Activated naive CD4-positive, alpha-beta T cell treated with anti-CD3 and anti-CD28 coated beads, Interleukin-2, amount 50 U/mL, for 72 hours (primary cell): ENCODE measurements at places on chromosomes 5 and 9. TPM values are rescaled to one million over a fixed set of nuclear protein-coding genes. Genes with fewer than 3 reads are reported as not detected.

- DNase-seq, result no peak
These were observed 61.1 kb downstream of the MED10 start for GRCh38 chr5:6317116-6317798.

DNA sequence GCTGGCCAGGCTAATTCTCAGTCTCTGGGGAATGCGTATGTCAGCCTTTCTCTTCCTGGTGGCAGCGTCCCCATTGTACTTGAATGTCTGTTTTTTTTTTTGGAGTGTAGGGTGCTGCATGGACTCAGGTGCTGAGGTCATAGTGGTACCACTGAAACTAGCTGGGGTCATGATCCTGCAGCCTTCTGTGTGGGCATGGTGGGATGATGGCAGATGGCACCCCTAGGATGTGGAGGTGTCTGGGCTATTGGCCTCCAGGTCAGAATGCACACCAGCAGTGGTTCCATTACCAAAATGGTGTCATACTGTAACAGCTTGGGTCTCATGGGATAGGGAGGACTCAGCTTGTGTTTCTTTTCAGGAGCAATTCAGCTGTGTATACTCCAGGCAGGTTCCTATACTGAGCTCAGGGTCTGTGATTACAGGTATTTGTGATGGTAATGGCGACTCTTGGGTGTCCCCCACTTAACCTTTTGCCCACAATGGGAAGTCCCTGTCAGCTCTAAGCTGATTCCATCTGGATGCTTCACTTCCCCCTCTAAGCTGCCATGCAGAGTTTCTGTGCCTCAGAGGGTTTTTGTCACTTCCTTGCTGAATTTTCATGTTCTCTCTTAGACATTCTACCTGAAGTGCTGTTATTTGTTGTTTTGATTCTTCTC, 17.9 kb downstream of the HSD17B4 start:
- DNase-seq, result no peak

The CCDC69 gene
- total RNA-seq, result 23.8 TPM

- no peak for DNase-seq
These were observed 10.9 kb downstream of the DAB2IP start for GRCh38 chr9:121662359-121662758.

The NUP214 gene
- 46.4 TPM for total RNA-seq

GRCh38 chr5:154196955-154197652, 6.6 kb downstream of the GALNT10 start:
- DNase-seq, result no peak

The INSL6 gene
- total RNA-seq, result not detected

DNA sequence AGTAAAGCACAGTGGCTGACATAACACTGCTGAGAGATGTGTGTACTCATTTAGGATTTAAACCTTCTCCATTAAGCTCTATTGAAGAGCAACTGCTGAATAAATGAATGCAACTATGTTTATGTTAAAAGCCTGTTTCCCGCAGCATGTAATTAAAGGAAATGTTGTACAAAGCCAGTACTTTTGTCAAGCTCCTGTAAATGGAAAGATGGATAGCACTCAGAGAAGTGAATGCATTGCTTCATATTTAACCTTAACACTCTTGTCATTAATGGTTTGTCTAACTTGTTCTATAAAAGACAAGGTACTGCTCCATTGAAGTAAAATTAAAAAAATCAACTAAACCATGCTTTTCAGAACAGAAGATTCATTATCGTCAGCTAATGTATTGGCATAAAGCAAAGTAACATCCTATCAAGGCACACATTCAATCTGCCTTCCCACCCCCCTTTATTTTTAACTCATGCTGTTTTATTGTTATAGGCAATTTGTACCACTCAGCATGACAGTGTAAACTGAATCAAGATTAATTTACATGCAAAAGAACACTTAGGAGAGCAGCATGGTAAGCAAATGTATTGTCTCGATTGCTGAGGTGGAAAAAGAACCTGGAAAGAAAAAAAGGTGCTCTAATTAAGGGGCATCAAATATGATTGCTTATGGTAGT, 240.9 kb upstream of the TBCA start:
- DNase-seq, result no peak

- DNase-seq, result no peak
These were observed 101.8 kb downstream of the CCDC192 start for GRCh38 chr5:127804886-127805426.

DNA sequence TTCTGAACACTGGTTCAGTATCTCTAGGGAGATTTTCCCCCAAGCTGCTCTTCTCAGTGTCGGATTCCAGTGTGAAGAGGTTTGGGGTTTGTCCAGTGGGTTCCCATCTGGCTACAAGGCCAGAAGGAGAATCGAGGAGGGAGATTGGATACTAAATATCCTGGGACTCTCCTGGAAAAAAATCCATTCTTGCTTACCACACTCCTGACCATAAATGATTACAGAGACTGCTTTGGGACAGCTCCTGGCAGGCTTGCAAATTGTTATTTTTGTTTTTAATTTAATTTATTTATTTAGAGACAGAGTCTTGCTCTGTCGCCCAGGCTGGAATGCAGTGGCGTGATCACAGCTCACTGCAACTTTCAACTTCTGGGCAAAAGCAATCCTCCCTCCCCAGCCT, 4.7 kb upstream of the SUSD1 start:
- no peak for DNase-seq

GRCh38 chr5:128424646-128425045, 113.4 kb downstream of the FBN2 start:
- no peak for DNase-seq

DNA sequence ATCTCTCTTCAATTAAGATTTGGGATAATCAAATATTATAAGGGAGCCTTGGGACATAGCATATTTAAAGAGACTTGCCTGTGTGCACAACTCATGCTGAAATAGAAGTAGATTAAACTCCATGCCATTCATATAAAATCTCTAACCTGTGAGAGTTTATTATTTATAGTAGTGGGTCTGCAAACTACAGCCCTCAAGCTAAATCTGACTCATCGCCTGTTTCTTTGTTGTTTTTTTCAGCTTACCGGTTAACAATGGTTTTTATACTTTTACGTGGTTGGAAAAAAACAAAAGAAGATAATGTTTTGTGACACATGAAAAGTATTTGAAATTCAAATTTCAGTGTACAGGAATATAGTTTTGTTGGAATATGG, 61.9 kb upstream of the GHR start:
- no peak for DNase-seq

The PCDHGA5 gene
- not detected for total RNA-seq
